ENCODE measurements at places on chromosomes 7 and 10.

DNA sequence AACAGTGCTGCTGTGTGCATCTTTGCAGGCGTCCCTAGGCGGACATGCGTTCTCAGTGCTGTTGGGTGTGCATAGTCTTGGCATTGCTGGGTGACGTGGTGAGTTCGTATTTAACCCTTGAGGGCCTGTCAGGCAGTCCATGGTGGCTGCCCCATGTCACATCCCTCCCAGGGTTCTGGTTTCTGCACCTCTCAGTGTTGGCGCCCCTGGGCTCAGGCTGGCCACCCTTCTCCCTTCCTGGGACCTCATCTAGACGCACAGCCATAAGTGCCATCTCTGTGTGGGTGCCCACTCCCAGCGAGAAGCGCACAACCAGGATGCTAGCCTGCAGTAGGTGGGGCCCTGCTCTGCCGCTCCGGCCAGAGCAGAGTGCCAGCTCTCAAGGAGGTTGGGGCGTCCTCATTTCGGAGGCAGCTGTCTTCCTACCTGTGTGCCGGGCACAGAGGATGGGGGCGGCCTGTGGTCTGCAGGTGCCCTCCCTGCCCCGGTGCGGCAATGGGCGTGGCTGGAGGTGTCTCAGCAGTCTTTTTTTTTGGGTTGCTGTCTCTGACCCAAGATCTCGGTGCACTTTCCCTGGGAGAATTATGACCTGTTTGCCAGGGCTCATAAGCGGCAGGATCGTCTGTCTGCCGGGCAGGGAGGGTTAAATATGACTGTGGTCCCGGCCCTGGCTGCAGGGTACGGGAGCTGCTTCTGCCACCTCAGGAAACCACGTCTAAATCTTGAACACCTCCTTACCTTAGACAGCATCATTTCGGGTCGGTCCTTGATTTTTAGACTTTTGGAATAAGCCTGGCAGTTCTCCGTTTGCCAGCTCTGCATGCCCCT, 6.5 kb downstream of the INPP5A start:
- DNase-seq, result no peak

DNA sequence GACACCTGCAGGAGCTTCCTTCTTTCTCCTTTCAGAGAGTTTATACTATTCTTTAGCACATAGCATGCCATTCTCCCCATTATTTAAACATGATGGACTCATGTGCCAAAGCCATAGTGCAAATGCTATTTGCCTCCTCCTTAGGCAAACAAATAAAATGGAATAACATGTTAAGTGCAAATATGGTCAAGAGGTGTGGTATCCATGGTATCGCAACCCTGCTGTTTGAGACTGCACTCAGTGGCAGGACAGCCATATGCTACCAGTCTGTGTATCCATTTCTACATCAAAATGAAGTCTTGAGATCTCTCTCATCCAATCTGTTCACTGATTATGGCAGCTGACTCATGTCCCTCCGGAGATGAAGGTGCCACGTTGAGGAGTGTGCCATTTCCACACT, 22.8 kb downstream of the HEPACAM2 start:
- no peak for DNase-seq

- DNase-seq, result no peak
Observed at GRCh38 chr10:31833753-31834152, 94.9 kb downstream of the ARHGAP12 start.

DNA sequence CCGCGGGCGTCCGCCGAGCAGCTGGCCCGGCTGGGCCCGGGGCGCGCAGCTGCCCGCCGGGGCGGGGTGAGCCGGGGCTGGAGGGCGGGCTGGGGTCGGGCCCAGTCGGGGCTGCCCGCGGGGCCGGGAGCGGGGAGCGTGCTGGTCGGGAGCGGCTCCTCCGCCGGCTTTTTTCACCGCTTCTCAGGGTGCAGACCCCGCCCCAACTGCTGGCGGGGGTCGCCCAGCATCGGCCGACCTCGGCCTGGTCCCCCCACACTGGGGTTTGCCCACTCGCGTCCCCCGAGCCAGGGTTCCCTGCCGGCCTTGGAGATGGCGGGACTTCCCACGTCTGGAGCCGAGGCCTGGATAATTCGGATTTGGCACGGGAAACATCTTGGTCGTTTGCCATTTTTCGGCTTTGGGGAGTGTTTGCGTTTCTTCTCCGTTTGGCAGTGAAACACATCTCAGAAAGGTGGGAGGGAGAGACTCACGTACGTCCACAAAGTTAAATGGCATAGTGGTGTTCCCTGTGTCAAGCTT, 432 bp downstream of the TMEM248 start:
- DNase-seq, result peak; percentile 32

DNA sequence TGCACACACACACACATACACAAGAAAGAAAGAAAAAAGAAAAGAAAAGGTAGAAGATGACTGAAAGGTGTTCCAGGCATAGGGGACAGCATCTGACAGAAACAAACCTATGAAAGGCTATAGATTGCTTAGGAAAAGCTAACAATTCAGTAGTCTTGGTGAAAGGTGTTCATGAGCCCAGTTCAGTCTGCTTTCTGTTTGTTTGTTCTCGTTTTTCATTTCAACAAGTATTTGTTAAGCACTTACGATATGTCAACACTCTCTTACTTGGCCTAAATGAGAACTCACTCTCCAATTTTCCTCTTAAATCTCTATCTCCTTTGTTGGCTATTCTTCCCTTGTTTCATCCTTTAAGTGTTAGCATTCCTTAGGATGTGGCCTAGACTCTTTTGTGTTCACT, 133.2 kb downstream of the GRM8 start:
- no peak for DNase-seq

GRCh38 chr7:143436325-143436946, 6.8 kb upstream of the TAS2R60 start:
- no peak for DNase-seq

- DNase-seq, result no peak
Observed at GRCh38 chr10:71603150-71603549, 116.4 kb downstream of the C10orf105 start.

DNA sequence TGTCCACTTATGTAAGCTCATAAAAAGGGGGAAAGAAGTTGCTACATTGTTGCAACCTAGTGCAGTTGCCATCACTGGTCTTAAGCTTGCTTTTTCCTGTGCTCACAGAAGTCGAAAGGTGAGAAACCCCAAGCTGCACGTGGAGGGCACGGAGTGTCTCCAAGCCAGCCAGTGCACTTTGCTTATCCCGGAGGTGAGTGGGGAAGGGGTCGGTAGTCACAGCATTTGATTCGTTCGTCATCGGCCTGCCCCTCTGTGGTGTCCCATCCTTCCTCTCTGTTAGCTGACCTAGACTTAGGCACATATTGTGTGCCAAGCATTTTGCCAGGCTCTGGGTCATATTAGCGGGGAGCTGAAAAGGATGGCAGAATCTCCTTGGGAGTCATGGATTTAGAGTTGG, 50.5 kb downstream of the DENND11 start:
- no peak for DNase-seq

GRCh38 chr10:126803394-126803793, 101.8 kb upstream of the DOCK1 start:
- DNase-seq, result no peak

- DNase-seq, result no peak
Observed at GRCh38 chr7:2843711-2844152, 376 bp downstream of the GNA12 start.

GRCh38 chr7:108653526-108653925, 83.9 kb downstream of the DNAJB9 start:
- DNase-seq, result no peak

GRCh38 chr7:90958647-90959046, 305.6 kb upstream of the FZD1 start:
- DNase-seq, result no peak

DNA sequence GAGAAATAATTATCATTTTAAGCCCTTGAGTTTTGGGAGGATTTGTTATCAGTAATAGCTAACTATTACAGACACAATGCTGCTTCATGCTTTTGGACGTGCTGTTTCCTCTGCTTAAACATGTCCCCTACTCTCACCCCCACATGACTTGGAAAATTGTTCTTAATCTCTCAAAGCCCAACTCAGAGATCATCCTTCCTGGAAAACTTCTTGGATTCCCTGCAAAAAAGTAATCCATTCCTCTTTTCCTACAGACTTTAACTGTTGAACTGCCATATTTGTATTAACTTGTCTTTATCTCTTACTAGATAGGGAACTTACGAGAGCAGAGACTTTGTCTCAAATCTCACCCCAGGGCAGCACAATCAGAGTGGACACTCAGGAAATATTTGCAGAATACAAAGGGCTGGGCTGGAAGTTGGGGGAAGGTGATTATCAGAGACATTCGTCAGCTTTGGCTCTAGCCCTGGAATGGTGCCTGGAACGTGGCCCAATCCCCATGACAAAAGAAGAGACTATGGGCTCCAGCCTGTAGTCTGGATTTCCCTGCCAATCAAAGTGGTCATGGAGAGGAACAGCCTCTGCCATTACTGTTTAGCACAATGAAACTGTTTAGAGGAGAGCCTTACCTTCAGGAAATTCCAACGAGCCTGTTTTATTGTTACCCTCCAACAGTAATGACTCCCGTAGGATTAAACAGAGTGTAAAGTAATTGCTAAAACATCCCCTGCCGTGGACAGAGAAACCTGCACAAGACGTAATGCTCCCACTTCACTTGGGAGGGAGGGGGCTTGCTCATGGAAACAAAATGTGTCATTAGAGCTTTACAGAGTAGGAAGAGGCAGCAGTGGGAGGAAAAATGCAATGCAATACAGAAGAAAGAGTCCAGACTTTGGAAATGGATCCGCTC, 140.4 kb upstream of the AUTS2 start:
- no peak for DNase-seq
